ENCODE measurements at places on chromosomes 16 and 17.

DNA sequence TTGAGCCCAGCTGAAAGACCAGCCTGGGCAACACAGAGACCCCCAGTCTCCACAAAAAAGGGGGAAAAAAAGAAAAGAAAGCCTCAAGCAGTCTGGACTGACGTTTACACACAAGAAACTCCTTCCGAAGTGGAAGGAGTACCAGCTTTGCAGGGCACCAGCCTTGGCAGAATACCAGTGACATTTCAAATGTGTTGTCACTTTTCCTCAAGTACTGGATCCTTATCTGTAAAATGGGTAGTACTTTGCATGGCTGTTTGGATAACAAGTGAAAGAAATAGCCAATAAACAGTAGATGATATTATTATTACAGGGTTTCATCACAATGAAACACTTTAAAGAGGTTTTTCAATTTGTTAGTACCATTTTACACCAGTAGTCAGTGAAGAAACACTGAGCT lies 14.2 kb downstream of the YWHAE start:
- no peak for DNase-seq

DNA sequence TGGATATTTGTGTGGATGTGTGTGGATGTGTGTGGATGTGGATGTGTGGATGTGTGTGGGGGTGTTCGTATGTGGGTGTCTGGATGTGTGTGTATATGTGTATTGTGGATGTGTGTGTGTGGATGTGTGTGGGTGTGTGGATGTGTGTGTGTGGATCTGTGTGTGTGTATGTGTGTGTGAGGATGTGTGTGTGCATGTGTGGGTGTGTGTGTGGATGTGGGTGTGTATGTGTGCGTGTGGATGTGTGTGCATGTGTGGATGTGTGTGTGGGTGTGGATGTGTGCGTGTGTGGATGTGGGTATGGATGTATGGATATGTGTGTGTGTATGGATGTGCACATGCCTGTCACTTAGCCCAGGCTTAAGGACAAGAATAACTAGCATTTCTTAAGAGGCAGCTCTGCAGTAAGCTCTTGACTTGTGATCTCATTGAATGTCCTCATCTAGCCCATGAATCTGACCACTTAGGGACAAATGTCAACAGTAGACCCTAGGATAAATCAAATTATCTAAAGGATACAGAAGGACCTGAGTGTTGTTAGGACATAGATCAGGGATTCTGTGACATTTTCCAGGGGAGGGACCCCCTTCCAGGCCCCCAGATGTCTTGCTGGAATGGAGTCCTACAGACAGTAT lies 83.5 kb downstream of the BMERB1 start:
- no peak for DNase-seq

- DNase-seq = no peak
These were observed 12.2 kb upstream of the SLC52A1 start for GRCh38 chr17:5047446-5047845.

DNA sequence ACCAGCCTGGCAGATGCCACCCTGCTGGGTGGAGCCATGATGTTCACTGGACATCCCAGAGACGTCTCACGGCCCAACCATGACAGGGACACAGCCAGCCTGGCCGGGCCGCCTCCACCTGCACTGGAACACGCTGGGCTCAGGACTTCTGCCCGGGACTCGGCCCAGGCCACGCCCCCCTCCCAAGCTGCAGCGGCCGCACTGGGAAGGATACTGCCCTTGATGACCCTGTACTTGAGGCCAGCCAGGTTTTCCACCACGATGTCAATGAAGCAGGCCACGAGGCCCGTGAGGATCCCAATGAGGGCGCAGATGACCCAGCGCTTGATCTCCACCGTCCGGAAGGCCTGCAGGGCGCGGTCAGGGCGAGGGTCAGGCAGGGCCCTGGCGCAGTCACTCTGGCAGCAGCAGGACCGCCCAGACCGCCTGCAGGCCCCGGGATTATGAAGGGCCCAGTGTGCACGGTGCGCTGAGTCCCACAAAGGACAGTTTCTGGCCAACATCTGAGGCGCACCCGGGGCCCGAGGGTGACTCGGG lies 14.2 kb downstream of the CLCN7 start:
- no peak for DNase-seq

GRCh38 chr17:11356371-11356770 lies 115.4 kb downstream of the SHISA6 start:
- no peak for DNase-seq

DNA sequence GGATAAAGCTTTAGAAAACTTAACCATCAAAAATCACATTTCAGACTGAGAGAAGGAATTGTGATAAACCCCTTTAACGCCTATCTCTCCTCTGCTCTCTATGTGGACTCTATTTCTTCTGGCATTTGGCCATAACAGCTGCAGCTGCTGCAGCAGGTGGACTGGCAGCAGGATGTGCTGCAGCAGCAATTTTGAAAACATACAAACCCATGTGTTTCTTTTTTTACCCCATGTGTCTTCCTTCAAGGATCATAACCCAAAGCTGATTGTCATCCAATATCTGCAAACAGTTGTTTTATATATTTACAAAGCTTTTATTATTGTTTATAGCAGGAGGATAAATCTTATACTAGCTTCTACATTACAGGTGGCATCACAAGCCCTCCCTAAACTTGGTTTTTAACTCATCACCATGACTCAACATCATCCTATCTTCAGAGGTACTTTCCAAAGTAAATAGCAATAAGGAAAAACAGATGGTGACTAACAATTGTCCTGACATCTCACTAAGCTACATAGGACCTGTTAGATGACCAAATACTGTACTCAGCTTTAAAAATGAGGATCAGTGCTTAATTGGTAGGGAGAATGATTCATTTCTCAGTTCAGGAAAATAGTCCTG lies 14.5 kb upstream of the KRTAP9-2 start:
- no peak for DNase-seq

- DNase-seq = no peak
These were observed 101.6 kb downstream of the METRNL start for GRCh38 chr17:83180996-83181481.

GRCh38 chr16:49436181-49436580 lies 62.6 kb downstream of the C16orf78 start:
- no peak for DNase-seq

GRCh38 chr17:64209356-64209941 lies 53.6 kb downstream of the TEX2 start:
- DNase-seq = no peak

GRCh38 chr17:7650509-7651096 lies at the start of gene ATP1B2:
TSS of gene ATP1B2 (plus strand) at chr17:7650926. CDS start at chr17:7651519, 593 bp downstream.
- DNase-seq = peak; percentile 79

- no peak for DNase-seq
These were observed 167.1 kb downstream of the CCDC182 start for GRCh38 chr17:57577751-57578607.

All from activated CD4-positive, alpha-beta memory T cell treated with anti-CD3 and anti-CD28 coated beads for 36 hours (primary cell).